ENCODE measurements at places on chromosomes 3 and 15. TPM values are rescaled to one million over a fixed set of nuclear protein-coding genes. Genes with fewer than 3 reads are reported as not detected.

CHD2 gene
- total RNA-seq: 28.8 TPM

TM6SF1 gene
- 20.3 TPM for total RNA-seq

GCSAM gene
- not detected for total RNA-seq

SEMA7A gene
- total RNA-seq: 0.67 TPM

IRAK2 gene
- total RNA-seq: 21.6 TPM

ADPRH gene
- total RNA-seq: 14.5 TPM

A4GNT gene
- total RNA-seq: not detected

Data from mammary microvascular endothelial cell (primary cell).